ENCODE measurements at places on chromosomes 4 and X.

DNA sequence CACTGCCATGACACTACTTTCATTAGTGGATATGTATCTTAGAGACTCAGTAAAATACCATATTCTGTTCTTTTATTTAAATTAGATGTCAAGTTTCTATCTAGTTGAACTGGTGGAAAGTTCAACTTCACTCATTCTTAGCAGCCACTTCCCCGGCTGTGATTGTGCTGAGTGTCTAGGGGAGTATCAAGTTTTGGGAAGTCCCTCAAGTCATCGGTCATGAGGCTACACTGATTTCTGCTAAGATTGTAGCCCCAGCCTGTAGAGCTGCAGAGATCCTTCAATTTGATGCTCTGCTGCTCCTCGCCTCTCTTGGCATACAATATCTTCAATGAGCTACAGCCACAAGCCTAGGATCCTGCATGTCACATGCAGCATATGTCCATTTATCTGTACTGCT lies 53.9 kb downstream of the DMP1 start:
- no peaks in the 10 kb centered on the region for H3K36me3 ChIP-seq
- no peak for DNase-seq
- no peak overlapping the region for H3K27ac ChIP-seq
- H3K27me3 ChIP-seq: no peaks in the 10 kb centered on the region
- H3K4me3 ChIP-seq: no peak overlapping the region

- no peaks in the 10 kb centered on the region for H3K4me1 ChIP-seq
- H3K27me3 ChIP-seq: no peaks in the 10 kb centered on the region
- no peak overlapping the region for H3K4me3 ChIP-seq
Measured at GRCh38 chrX:69361311-69361845, 142.7 kb upstream of the NALF2 start.

DNA sequence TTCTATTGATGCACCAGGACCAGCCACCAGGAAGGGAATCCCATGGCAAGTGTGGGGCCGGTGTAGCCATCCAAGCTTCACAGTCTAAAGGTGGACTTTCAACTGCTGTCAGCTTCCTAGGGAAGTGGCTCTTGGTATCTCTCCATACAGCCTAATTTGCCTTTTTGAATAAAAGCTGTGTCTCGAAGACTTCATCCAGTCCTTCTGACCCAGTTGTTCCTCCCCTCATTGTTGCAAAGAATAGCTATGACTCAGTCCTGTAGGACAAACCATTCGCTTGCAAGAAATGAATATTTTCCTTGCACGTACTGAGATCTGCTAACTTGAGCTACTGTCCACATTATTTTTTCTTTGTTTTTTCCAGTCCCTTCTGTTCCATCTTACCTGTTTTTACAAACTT lies 145.1 kb upstream of the CTSO start:
- H3K36me3 ChIP-seq: no peaks in the 10 kb centered on the region
- no peak for DNase-seq
- no peaks in the 10 kb centered on the region for H3K27me3 ChIP-seq
- no peak overlapping the region for H3K4me3 ChIP-seq
- no peak overlapping the region for H3K27ac ChIP-seq

- H3K27me3 ChIP-seq: no peaks in the 10 kb centered on the region
- H3K36me3 ChIP-seq: no peaks in the 10 kb centered on the region
- no peak for DNase-seq
Measured at GRCh38 chr4:102420563-102421398, 75.5 kb upstream of the SLC39A8 start.

DNA sequence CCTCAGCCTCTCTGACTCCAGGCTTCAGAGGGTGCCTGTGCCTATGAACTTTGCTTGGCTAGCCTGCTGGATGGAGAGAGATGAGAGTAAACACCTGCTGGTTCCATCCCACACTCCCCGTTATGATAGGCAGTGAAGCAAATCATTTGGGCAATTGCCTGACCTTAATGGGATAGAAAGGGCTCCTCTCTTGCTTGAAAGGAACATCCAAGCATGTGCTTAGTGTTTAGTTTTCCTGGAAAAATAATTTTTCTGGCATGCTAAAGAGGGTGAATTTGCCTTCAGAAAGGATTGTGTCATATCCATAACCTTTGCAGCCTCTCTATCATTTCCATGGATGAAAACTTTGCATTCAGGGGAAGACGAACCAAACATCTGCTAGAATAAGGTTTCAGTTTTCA lies 10.8 kb downstream of the PLAC1 start:
- no peak for DNase-seq
- H3K27ac ChIP-seq: no peak overlapping the region
- H3K4me3 ChIP-seq: no peak overlapping the region
- no peaks in the 10 kb centered on the region for H3K4me1 ChIP-seq
- H3K27me3 ChIP-seq: no peaks in the 10 kb centered on the region

GRCh38 chr4:83281307-83281706 lies 3.3 kb downstream of the COQ2 start:
- H3K27ac ChIP-seq: no peak overlapping the region
- H3K27me3 ChIP-seq: no peaks in the 10 kb centered on the region
- H3K36me3 ChIP-seq: no peaks in the 10 kb centered on the region
- peak overlapping the region; percentile 18 for H3K4me3 ChIP-seq
- DNase-seq: no peak

DNA sequence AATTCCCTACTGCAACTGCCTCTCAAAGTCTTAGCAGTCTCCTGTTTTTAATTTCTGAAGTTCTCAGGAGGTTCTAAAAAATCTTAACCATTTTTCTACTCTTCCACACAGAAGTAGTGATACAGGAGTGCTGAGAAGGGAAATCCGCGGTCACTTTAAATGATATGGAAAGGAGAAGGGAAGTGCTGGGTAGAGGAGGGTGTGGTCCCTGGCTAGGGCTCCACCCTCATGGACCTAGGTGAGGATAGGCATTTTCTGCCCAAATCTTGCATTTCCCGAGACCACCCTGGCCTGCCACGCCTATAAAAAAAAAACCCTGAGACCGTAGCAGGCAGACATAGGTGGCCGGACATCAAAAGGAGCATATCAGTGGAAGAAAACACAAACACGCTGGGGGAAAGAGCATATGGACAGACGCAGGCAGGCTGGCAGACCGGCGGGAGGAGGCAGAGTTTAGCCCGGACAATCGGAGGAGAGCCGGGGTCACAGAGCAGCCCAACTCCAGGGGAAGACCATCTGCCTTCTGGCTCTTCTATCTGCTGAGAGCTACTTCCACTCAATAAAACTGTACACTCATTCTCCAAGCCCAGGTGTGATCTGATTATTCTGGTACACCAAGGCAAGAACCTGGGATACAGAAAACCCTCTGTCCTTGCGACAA lies 85.7 kb downstream of the POU3F4 start:
- no peaks in the 10 kb centered on the region for H3K27me3 ChIP-seq
- no peaks in the 10 kb centered on the region for H3K4me1 ChIP-seq
- no peaks in the 10 kb centered on the region for H3K36me3 ChIP-seq

DNA sequence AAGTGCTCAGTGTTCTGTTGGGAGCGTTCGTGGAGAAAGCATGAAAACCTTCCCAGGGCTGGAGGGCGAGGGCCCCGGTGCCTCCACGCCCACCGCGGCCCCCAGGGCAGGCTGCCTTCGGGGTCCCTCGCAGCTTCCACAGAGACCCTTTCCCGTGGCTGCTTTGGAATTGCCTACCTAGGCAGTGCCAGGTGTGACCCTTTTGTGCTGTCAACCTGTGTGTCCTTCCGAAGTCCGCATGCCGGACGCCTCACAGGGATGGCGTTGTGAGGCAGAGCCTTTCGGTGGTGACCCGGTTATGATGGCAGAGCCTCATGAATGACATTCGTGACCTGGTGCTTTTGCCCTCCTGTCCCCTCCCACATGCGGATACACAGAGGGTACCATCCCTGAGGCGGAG lies 17.4 kb downstream of the TMEM175 start:
- no peak overlapping the region for H3K27ac ChIP-seq
- no peaks in the 10 kb centered on the region for H3K36me3 ChIP-seq
- peaks cover 9% of the 10 kb centered on the region for H3K4me1 ChIP-seq
- peak; percentile 36 for DNase-seq

DNA sequence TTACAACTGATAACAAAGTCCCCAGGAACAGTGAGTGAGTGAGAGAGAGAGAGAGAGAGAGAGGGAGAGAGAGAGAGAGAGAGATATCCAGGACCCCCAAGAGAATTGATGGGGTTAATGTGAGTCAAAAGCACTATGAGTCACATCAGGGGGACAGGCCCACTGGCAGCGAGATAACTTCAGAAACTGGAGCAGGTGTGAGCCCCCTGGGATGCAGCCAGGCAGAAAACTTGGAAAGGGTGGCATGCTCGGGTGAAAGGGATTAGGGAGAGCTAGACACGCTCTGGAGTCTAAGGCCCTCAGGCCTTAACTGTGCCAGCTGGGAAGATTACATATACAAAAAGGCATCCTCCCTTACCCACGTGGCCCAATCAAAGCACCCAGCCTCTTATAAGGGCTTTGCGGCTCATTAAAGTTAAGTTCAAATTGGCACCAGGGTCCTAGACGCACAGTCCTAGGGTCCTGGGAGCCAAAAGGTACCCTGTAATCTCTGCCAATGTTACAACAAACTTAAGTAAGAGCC lies 841 bp downstream of the ACOT9 start:
- peak; percentile 66 for DNase-seq
- H3K4me3 ChIP-seq: peak overlapping the region; percentile 88
- no peaks in the 10 kb centered on the region for H3K4me1 ChIP-seq
- H3K27ac ChIP-seq: no peak overlapping the region
- no peaks in the 10 kb centered on the region for H3K36me3 ChIP-seq
- H3K27me3 ChIP-seq: no peaks in the 10 kb centered on the region

GRCh38 chrX:150408561-150408960 lies 45.4 kb downstream of the MAMLD1 start:
- H3K4me1 ChIP-seq: no peaks in the 10 kb centered on the region
- H3K27me3 ChIP-seq: no peaks in the 10 kb centered on the region
- no peaks in the 10 kb centered on the region for H3K36me3 ChIP-seq
- no peak overlapping the region for H3K27ac ChIP-seq
- no peak for DNase-seq
- H3K4me3 ChIP-seq: no peak overlapping the region

Data from endodermal cell (in vitro differentiated cells).